T-helper 22 cell (primary cell): ENCODE measurements at places on chromosomes 5 and 9.

- no peak for DNase-seq
Measured at GRCh38 chr5:139862313-139862712, 66.7 kb downstream of the PSD2 start.

DNA sequence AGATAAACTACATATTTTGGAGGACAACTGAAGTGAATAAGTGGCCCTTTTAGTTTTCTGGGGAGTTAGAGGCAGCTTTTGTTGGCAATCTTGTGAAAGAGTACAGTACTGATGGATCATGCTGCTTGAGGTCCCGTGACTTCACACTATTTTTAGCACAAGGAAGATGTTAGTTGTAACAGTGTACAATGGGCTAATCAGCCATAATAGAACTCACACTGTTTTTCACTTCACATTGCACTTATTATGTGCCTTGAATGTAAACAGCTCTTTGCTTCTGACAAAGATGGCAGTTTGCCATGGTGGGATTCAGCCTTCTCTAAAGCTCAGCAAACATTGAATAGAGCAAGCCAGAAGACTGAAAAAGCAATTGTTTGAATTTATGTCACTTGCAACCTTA is 176.7 kb upstream of the ZNF608 start:
- DNase-seq: no peak

- no peak for DNase-seq
Measured at GRCh38 chr5:111432883-111433536, 79.3 kb downstream of the STARD4 start.

DNA sequence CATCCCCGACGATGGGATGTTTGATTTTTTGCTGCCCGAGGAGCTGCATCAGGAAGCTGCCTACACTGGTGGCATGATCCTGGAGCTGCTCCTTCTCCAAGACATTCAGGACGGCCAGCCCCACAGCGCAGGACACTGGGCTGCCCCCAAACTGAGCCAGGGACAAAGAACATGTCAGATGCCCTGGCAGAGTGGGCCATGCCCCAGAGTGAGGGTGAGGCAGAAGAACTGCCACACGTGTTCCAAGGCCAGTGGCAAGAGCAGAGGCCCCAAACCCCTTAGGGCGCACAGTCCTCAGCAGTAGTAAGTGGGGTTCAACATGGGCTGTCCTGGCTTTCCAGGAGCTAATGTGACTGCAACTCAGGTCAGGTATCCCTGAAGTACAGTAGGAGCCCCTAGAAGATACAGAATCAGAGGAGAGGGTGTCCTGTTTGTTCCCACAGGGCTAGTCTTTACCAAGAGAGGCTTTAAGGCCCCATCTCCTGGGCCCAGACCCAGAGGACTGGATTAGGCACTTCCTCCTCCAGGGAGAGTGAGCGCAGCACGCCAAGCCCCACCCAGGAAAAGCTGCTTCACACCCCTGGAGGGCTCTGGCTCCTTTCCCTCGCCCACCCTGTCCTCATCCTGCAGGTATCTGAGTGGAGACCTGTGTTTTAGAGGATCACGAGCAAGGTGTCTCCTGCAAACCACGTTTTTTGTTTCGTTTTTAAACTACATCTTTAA is 11.1 kb downstream of the HNRNPAB start:
- DNase-seq: no peak

DNA sequence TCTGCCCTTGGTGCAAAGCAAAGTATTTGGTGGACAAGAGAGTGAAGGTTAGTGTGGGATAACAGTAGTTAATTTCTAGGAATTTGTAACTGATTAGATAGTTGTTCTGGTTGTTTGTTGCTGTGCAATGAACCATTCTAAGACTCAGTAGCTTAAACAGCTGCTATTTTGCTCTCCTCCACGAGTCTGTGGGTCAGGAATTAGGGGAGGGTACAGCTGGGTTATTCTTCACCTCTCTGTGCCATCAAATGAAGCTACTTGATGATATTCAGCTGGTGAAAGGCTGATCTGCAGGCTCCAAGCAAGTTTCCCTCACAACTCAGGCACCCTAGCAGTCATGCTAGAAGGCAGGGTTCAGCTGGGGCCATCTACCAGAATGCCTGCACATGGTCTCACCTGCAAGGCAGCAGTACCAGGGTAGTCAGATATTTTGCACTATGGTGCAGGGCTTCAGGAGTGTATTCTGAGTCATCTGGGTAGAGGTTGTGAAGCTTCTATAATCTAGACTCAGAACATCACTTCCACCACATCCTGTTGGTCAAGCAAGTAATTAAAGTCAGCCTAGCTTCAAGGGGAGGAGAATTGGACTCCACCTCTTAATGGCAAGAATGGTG is 159.5 kb upstream of the SLC28A3 start:
- no peak for DNase-seq

- no peak for DNase-seq
Measured at GRCh38 chr5:124030043-124030491, 518.1 kb downstream of the CSNK1G3 start.

- DNase-seq: no peak
Measured at GRCh38 chr5:79581535-79581934, 30.7 kb upstream of the TENT2 start.

DNA sequence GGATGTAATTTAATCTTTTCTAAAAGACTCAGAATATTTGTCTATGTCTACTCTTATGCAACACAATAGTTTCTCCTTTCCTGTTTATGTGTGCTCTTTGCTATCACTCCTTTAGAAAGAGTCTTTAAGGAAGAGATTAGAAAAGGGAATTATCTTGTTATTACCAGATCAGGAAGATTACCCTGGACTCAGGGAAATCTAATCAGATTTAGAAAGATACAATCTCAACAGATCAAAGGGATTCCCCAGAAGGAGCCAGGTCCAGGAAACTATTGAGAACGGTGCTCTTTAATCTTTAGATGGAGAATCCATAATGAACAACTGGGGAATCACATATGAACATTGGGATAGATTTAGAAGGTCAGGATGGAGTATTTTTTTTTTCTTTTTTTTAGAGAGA is 32.4 kb upstream of the ZFR start:
- no peak for DNase-seq
